Natural killer cell (primary cell): ENCODE measurements at places on chromosomes 7 and 10.

GRCh38 chr10:53886325-53887300, 914.4 kb downstream of the PCDH15 start:
- DNase-seq, result no peak

GRCh38 chr10:1417574-1417973, 319.8 kb downstream of the ADARB2 start:
- DNase-seq, result no peak

DNA sequence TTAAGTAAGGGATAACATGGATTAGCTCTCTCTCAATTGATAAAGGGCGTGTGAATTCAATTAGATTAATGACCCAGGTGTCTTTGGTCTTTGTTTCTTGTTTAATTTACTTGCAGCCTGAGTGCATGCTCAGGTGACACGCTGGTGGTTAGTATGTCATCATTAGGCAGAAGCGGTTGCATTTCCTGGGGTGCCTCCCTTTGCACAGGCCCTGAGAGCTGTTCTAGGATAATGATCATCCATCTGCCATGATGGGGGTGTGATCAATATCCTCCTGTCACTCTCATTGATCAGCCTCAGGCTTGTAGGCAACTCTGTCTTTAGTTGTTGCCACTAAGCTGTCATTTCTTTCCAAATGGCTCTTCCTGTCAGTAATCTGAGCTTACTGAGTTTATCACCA, 99.6 kb upstream of the NPS start:
- DNase-seq, result no peak

- no peak for DNase-seq
Measured at GRCh38 chr7:368651-369475, 78.9 kb downstream of the FOXL3 start.

- no peak for DNase-seq
Measured at GRCh38 chr7:2172311-2173188, 60.2 kb downstream of the MAD1L1 start.

DNA sequence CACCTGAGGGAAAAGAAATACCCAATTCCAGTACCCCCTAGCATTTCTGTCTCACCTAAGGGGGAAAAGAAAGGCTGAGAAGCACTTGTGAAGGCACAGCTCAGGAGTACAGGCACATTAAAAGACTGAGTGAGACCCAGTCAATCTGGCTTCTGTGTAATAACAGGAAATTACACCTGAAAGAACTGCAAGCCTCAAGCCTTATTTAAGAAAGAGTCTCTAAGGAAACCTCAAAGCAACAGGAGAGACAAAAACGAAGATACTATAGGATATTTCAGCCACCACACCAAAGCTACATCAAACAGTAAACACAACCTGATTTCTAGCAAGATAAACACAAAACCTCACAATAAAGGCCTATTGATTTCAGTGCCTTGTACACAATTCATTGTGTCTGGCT, 69.6 kb upstream of the CDK1 start:
- no peak for DNase-seq

DNA sequence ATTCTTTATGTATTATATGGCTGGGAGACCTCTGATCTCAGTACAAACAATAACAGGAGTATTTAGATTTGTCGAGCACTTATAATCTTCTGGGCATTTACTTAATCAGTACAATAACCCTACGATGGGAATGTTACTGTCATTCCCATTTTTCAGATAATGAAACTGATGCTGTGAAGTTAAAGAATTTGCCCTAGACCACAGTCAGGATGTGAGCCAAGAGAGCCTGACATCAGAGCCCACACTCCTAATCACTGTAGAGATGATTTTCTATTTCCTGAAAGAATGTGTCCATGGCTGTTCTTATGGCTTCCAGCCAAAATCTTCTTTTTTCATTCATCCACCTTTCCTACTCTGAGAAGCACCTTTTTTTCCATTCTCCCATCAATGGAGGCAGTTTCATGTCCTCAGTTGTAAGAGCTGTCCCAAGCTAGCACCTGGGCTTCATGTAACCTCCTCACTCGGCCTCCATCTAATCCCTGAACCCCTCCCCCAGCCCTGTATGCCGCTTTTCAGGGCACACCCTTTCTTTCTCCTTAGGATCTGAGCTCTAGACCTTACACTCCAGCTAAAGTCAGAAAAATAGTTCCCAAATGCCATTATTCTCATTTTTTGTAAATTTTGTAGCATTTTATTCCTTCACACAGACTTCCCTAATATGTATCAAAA, 12.2 kb upstream of the CAV1 start:
- DNase-seq, result no peak
